ENCODE measurements at places on chromosomes 6 and 20.

GRCh38 chr20:38303908-38304379, at the start of gene BPI:
Gene BPI (plus strand): TSS chr20:38304156. CDS start chr20:38304224, 68 bp downstream.
- no peak for DNase-seq

GRCh38 chr6:150177952-150178520, 35.2 kb downstream of the PPP1R14C start:
- DNase-seq = no peak

DNA sequence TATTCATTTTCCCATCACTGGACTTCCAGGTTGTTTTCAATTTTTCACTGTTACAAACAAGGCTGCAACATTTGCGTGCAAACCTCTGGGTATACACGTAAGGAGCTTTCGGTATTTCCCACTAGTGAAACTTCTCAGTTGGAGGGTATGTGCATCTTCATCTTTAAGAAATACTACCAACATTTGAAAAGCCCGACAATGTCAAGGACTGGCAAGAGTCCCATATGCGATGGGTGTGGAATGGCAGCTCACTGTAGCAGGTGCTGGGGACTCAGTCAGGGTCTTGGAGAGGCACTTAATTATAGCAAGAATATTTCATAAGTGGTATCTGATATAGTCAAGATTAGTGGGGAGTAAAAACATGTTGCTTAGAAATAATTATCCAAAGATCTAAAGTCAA, 8.9 kb upstream of the HLA-B start:
- no peak for DNase-seq

- DNase-seq = peak; percentile 19
These were observed 43.4 kb upstream of the ESR1 start for GRCh38 chr6:151763938-151764680.

DNA sequence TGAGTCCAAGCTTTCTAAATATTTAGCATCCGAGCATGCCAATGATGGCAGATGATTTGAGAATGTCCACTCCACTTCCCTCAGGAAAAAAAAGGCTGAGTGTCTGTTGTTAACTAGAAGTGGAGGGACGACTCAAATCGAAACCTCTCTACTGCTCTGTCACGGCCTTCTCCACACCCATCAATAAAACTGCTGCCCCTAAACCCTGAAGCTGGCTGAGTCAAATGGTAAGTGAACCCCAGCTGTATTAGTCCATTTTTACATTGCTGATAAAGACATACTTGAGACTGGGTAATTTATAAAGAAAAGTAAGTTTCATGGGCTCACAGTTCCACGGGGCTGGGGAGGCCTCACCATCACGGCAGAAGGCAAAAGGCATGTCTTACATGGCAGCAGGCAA, 707.0 kb downstream of the QKI start:
- DNase-seq = no peak

DNA sequence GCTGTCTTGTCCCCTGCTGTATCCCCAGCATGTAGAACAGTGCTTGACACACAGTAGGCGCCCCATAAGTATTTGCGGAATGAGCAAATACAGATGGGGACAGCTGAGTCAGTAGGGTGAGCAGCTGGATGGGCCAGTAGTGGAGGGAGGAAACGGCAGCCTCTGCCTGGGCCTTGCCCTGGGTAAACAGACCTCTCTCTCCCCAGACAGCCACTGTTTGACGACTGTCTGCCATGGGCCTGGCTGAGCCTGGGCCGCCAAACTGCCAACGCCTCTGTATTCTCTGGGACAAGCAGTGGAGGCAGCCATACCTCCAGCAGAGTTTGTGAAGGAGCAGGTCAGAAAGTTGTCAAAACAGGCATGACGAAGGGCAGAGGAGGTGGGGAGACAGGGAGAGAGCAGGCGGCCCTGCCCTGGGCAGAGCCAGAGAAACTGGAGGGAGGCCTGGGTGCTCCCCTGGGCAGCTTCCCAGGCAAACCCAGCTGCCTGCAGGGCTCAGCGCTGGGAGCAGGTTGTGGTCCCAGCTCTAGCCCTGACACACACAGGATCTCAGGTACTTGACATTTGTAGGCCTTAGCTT, 15.2 kb downstream of the HNF4A start:
- no peak for DNase-seq

Data from stimulated activated CD8-positive, alpha-beta memory T cell treated with anti-CD3 and anti-CD28 coated beads, Interleukin-15, amount 100 ng/mL, for 48 hours (primary cell).